ENCODE measurements at places on chromosomes 1 and 21.

DNA sequence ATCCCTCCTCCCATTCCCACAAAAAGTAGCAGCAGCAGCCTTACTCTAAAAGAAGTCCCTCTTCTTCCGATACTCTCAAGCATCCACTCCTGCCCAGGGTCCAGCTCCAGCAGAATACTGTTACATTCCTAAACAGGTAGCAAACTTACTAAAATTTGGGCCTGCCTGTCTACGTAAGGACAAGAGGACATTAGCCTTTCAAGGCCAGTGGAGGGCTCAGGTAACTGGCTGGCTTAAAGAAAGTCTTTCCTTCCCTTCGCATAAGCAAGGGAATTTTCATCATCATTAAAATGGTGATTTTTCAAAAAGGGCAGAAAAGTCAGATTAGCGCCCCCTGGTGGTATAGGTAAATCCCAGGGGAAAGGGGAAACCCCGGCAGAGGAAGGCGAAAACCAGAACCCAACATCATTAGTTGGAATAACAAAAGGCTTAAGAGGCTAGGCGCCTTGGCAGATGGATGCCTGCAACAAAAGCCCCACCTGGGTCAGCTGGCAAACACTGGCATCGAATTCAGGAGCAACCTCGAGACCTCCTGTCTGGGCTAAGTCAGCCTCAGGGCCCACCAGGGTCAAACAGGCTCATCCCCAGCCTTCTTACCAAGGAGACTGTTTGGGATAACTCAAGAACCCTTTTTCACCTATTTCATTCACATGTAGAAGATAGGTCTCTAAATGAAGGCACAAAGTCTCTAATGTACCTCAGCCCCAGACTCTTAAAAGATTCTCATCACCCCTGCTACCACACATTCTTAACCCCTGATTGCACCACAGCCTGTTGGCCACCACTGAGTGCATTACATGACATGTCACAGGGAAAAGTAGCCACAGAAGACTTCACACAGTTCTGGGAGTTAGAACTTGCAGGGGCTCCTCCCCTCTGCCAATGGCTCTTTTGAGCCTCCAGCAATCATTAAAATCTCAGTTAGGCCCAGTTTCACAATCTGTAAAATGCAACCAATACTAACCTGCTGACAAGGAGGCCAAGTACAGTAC, 36.7 kb downstream of the ERI3 start:
- peak; percentile 73 for DNase-seq

- no peak for DNase-seq
Measured at GRCh38 chr1:86228546-86228945, 72.0 kb upstream of the COL24A1 start.

DNA sequence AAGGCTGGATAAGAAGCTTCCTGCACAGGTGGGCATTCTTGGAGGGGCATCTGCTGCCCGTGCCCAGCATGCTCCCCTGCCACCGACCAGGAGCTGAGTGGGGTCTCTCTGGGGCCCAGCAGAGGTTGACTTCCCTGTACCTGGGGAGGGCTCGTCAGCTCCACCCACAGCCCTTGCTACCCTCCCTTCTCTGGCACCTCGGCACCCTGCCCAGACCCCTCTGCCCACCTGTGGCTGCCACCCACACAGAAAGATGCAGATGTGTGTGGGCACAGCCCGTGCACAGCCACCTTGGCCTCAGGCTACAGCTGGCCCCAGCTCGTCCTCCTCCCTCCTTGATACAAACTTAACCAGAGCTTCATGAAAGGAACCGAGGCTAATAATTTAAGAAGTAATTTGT, 241.2 kb upstream of the VAMP3 start:
- DNase-seq, result no peak

DNA sequence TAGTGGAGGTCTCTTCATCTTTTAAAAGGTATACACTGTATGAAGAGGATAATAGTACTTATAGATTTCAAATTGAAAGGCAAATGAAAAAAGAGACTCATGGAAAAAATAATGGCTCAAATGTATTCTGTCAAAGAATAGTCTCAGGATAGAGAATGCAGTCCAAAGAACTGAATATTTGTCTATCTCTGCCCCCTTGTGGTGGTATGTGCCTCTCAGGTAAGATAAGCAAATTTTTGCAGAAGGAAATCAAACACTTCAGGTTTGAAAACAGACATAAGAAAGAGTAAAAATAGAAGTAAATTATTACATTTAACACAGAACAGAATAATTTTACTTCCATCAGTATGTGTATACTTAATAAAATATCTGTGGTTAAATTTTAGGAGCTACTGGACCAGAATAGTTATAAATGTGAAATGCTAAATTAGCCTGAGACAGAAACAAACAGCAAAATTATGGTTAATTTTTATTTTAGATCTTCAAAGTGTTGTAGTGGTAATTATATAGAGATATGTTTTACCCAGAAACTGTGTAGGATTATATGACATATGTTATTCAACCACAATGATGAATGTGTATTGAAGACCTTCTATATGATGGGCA, 164.4 kb upstream of the PALMD start:
- peak; percentile 63 for DNase-seq

DNA sequence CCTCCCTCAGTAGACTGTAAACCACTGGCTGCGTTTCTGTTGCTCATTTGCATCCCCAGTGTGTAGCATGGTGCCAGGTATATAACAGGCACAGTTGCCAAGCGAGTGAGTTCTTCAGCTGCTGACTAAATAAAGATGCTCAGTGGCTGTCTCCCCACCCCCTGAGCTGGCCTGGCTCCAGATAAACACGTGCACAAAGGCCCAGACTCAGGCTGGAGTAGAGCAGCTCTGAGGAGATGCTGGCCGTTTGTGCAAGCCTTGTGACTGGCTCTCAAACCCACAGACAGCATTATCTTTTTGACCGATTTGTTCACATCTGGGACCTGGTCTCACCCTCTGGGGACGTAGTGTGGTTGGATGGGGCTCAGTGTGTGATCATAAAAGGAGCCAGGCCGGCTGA, 7.1 kb downstream of the CHRNB2 start:
- DNase-seq, result no peak

DNA sequence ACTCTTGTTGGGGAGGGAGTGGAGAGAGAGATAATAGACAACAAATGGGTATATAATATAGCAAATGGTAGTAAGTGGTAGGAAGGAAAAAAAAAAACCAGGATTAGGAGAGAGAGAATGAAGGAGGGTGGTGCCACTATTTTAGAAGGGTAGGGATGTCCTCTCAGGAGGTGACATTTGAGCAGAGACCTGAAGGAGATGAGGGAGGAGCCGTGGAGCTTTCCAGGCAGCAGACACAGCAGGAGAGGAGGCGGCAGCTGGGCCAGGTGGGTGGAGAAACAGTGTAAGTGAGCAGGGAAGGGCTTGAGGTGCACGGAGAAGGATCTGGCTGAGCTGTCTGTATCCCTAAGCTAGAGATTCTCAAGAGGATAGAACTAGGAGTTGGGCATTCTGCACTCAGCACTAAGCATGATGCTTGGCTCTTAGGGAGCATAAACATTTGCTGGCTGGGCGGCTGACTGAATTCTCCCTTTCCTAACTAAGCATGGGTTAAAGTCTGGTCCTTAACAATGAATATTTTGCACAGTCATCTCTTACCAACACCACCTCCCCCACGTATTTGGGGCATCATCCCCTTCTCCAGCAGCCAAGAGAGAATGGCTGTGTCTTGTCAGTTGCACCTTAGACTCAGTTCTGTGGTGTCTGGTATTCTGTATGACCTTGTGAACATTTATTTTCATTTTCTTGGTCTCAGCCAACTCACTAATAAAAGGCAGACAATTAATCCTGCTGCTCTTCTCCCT, 27.6 kb upstream of the SARS1 start:
- no peak for DNase-seq

DNA sequence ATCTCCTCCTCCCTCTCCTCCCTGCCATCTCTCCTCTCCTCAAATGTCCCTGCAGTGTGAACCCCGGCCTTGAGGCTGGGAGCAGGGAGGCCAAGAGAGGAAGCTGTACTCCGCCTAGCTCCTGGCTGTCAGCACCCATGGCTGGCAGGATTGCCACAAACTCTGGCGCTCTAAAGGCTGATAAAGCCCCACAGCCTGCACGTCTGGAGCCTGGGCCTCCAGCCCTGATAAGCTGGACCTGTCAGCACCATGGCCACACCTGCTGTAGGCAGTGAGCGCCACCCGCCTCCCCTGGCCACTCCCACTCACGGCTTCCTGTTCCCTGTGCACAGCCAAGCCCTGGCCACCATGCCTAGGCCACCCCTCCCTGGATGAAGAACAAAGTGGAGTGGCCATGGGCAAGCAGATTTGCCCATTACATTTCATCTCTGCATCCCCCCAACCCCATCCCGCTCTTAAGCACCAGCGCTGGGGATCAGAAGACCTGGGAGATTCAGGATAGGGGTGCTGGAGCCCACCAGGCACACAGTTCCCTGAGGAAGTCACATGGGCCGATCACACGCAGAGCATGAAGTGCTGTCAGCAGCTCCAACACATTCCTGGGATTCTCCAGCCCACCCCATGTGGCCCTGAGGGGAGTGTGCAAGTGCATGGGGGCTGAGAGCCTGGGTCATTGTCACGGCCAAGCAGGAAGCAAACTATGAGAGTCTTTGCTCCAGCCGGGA, 24.2 kb upstream of the NPPB start:
- DNase-seq, result no peak

DNA sequence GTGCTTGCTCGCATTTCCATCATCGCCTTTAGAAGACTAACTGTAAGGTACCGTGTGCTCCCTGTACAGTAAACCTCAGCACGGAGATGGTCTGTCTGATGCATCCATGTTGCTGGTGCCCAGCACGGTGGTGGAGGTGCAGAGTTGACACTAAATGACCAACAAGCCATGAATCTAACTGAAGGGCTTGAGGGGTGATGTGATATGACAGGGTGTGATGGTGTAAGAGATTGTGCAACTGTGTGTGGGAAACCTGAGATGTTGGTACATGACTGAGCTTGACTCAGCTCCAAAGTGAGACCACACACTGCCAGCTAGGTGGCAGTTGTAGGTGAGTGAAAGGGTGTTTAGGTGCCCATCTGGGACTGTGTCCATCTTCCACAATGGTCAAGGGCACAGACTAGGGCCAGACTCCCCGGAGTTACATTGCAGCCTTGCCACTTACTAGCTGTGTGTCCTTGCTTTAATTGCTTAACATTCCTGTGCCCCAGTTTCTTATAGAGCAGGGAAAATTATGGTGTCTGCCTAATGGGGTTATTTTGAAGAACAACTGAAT, 21.4 kb downstream of the SLC2A1 start:
- no peak for DNase-seq

Measured in T-cell (primary cell).